Camera-type eye (tissue), 1 donor: ENCODE measurements at places on chromosomes 1 and 21. TPM values are rescaled to one million over a fixed set of nuclear protein-coding genes. Genes with fewer than 3 reads are reported as not detected.

TSPEAR gene
- total RNA-seq: not detected

HES3 gene
- total RNA-seq: not detected

TBX19 gene
- total RNA-seq: 1.8 TPM

C1orf167 gene
- not detected for total RNA-seq

MYOG gene
- total RNA-seq: 19.8 TPM

TTC22 gene
- 3.2 TPM for total RNA-seq

PRDX6 gene
- total RNA-seq: 201 TPM

DMBX1 gene
- 0.55 TPM for total RNA-seq

LYPD8 gene
- total RNA-seq: not detected

C21orf58 gene
- total RNA-seq: 9.3 TPM

PTGS2 gene
- total RNA-seq: 9.1 TPM

KIF14 gene
- 4.3 TPM for total RNA-seq

DNALI1 gene
- 10.0 TPM for total RNA-seq

TOR1AIP1 gene
- 95.2 TPM for total RNA-seq

PTPRU gene
- 77.4 TPM for total RNA-seq

SH2D5 gene
- 0.49 TPM for total RNA-seq

GNAT2 gene
- 21.8 TPM for total RNA-seq
